ENCODE measurements at places on chromosomes 5 and 9.

DNA sequence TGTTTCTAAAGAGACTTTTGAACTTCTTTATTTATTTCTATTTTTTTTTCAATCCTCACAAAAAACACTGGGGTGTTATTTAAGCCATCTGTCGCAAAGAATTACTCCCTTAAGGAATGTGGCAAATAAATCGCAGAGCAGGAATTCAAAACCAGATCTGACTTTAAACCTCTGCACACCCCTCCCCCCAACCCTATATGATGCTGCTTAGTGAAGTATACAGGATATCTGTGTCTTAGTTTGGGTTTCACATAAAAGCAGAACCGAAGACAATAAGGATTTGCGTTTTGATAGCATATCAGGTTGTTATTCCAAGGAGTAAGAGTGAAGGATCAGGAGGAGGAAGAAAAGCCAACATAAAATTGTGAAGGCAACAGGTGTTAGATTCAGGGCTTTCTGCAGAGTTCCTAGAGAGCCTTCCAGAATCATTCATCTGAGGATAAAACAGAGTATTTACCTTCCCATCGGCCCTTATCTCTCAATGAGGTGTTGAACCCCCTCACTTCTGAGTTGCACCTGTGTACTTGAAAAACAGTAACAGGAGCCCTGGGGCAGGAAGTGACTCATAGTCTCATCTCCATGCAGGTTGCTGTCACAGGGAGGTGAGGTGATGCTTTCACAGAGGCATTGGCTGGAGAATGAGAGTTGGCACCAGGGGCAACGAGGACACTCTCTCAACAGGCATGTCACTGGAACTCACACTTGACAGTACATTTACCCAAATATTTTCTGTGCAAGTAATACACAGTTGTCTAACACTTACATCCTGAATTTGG, 33.5 kb upstream of the DMRT3 start:
- no peak for DNase-seq

DNA sequence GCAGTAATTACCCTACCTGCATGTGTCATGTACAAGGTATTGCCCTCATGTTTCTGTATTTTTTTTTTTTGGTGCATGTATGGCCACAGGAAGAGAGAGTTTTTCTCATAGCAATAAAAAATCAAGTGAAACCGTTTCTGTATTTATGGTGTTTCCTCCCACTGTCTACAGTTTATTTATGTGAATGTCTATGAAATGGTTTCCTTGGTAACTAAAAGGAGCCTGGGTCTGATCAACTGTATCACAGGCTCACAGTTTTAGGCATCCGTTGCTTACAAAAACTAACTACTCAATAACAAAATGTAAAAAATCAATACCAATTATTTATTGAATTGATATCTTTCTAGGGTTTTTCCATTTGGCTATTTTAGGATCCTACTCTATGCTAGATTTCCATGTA, 464.4 kb downstream of the TAF11L14 start:
- DNase-seq: no peak

- DNase-seq: peak; percentile 3
These were observed 1.6 kb downstream of the BASP1 start for GRCh38 chr5:17219006-17219422.

DNA sequence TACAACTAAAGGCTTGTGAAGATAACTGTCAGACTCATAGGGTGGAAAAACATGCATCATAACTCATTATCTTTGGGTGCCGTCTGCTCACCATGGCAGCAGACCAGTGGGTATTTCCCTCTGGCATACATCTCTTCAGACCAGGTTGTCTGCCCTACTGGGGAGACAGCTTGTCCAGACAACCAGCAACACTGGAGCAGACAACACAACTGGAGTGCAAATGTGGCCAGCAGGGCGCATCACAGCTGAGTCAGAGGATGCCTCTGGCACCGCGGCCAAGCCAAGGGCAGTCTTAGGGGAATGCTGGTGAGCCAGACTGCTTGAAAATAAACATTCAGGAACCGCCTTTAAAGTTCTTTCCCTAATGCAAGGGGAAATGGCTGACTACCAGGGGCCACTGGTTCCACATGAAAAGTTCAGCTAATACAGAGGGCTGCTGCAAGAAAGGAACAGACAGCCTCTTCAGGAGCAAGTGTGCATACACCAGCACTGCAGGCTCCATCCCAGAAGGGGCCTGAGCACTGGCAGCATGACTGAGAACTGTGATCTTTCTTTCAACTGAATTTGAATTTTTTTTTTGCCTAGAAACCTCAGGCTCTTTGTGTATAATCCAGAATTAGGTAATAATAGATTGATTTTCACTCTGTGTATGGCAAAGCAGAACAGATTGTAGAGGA, 77.3 kb downstream of the MAMDC2 start:
- no peak for DNase-seq

DNA sequence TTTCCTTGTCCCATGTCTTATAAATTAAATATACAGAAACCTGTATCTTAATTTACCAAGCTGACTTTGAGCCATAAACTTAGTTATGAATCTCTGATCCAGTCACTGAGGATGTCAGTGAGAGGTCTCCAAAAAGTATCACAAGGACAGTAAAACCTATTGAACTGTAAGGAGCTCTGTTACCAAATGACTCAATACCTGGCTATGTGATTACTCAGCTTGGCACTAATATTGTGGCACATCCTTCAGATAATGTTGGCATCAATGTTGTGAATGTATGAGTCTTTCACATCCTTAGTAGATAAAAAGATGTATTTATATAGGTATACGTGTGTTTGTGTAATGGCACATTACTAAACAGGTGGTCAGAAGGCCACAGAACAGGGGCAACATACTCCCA, 18.0 kb upstream of the CAPSL start:
- no peak for DNase-seq

GRCh38 chr5:142115937-142116614, 7.5 kb downstream of the NDFIP1 start:
- no peak for DNase-seq

DNA sequence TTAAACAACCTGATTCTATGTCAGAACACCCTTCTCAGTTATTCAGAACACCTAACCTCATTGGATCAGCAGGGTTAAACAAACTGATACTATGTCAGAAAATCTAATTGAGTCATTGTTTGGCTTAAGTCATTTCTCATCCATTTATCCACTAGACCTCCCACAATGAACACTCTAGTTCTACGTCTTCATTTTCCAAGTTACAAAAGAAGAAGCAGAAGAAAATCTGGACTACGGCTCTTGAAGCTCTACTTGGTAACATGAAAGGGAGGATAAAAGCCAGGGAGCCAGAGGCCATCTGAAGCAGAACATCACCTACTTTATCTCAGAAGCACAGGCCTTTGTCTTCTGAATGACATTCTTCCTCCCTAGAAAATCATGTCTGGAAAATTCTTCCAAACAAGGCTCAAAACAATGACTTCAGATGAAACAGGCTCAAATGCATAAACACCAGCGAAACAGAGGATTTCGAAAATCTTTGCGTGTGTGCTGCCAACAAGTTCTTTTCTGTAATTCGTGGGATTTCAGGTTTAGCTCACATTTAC, 35.4 kb upstream of the TGFBI start:
- no peak for DNase-seq

DNA sequence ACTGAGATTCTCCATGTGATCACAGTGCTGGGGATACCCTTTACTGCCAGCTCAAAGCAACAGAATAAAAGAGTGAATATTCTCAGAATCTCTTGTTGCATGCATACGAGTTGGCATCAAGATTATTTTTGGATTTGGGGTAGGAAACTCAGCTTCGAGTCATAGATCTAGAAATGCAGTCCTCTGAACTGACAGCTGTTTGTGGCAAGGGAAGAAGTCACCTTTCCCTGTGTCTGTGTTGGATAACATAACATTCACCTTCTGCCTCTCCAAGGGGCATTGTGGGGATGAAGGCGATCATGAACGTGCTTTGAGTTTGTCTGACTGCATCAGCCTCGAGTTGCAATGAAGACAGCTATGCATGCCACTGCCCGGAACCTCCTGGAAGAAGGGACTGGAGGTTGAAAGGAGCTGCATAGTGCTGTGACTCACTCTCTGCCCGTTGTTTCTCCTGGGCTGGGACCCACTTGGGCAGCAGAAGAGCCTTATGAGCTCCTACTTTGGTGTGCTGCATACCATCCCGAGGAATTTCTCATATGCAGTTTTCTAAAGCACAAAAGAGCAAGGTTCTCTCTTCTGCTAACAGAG, 231.7 kb downstream of the ARHGAP26 start:
- peak; percentile 43 for DNase-seq

- peak; percentile 53 for DNase-seq
These were observed 232.6 kb downstream of the MAST4 start for GRCh38 chr5:66828548-66829357.

DNA sequence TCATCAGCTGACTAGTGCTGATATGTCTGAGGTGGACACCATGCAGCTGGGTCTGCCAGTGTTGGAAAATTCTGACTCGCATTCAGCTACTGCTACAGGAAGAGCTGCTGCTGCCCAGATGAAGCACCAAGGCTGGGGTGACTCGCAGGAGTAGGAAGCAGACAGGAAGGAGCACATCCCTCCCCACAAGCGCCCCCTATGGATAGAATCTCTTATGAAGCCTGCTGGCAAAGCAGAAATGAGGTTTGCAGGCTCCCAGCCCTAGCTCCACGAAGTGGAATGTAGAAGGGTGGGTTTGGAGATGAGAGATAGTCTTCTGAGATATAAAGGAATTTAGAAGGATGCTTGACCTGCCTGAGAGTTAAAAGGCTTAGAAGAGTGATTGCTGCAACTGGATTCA, 443.0 kb downstream of the ACTL7B start:
- no peak for DNase-seq

DNA sequence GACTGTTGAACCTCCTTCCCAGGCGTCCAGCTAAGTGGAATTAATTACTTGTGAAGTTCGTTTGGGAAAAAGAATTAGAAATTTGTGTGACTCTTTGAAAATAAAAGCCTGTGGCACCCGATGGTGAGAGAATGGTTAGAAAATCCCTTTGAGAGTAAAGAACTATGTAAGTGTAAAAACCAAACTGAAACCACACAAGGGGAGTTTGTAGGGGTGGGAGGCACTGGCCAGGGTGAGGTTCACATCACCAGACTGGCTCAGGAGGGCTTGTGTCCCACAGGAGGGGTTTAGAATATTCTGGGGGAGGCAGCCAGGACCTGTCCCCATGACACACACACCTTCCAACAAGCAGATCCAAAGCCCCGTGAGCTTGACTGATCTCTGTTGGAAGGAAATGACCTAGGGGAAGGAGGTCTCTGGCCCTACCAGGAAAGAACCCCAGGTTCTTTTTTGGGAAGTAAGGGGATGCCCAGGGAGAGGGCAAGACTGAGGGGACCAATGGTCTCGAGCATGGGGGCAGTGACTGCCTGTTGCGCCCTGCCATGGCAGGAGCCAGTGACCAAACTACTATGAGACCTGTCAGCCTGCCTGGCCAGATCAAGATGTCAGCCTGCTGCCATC, 4.3 kb downstream of the SPATA24 start:
- no peak for DNase-seq

- DNase-seq: no peak
These were observed 37.5 kb downstream of the CLINT1 start for GRCh38 chr5:157821405-157821804.

- DNase-seq: no peak
These were observed 127.9 kb upstream of the FER start for GRCh38 chr5:108619815-108620214.

GRCh38 chr5:50967563-50968355, 301.3 kb downstream of the PARP8 start:
- DNase-seq: no peak

DNA sequence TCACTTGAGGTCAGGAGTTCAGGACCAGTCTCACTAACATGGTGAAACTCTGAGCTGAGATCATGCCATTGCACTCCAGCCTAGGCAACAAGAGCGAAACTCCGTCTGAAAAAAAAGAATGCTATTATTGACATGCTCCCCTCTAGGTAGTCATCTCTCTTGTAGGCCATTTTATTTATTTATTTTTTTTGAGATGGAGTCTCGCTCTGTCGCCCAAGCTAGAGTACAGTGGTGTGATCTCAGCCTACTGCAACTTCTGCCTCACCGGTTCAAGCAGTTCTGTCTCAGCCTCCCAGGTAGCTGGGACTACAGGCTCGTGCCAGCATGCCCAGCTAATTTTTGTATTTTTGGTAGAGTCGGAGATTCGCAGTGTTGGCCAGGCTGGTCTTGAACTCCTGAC, 20.6 kb upstream of the NIM1K start:
- DNase-seq: no peak

DNA sequence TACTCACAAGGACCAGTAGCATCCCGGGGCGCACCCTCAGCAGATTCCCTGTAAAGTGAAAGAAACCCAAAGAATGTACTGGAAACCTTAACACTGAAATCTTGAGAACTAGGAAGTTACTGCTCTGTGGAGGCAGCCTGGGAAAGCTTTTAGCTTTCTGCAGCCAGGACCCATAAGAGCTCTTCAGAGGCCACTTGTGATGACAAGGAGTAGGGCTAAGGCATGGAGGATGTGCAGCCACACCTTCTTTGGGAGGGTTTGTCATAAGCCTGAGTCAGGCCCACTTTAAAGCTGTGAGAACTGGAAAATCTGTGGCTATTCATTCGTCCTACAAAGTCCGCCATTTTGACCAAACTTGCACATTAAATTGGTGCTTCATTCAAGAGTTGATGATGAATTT, 291.1 kb upstream of the TLE4 start:
- DNase-seq: no peak

DNA sequence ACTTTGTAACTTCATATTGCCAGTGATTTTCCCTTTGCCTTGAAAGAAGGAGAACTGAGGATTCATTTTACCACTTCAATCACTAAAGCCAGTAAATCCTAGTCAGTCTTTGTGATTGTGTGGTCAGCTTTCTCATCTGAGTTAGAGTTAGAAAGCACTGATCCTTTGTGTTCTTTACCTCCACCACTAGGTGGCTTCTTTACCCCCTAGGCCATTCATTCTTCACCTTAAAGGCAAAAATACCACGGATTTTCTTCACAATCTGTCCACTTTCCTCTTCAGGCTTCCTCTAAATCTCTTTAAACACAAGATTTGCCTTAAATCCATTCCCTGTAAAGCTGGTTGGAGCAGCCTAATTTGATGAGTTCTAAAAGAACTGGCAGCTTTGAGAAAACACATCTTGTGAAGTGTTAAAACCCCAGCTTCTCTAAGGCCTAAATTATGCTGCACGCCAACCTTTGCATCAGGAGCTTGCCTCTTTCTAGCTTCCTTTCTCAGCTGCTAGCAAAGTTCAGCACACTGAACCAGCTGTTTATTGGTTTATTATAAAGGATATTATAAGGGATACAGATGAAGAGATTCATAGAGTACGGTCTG, 20.4 kb downstream of the BDP1 start:
- DNase-seq: no peak

DNA sequence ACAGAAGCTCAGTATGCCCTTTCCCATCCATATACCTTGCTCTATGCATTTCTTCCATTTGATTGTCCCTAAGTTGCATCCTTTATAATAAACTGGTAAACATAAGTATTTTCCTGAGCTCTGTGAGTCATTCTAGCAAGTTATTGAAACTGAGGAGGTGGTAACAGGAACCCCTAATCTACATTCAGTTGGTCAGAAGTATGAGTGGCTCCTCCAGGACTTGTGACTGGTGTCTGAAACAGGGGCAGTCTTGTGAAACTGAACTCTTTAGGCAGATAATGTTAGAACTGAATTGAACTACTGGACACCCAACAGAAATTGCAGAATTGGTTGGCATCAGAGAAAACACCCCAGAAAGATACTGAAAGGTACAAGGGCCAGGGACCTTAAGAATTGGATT, 133.1 kb upstream of the POU5F2 start:
- no peak for DNase-seq

GRCh38 chr5:176550275-176550831, 1.2 kb downstream of the CDHR2 start:
- DNase-seq: no peak

GRCh38 chr9:124004593-124004992, 7.0 kb upstream of the LHX2 start:
- DNase-seq: no peak

All from CD4-positive, alpha-beta T cell treated with Interleukin-17A for 4 hours (primary cell).